ENCODE measurements at places on chromosomes 12 and 14.

GRCh38 chr14:90607141-90607540, 209.1 kb downstream of the TTC7B start:
- no peak for DNase-seq

DNA sequence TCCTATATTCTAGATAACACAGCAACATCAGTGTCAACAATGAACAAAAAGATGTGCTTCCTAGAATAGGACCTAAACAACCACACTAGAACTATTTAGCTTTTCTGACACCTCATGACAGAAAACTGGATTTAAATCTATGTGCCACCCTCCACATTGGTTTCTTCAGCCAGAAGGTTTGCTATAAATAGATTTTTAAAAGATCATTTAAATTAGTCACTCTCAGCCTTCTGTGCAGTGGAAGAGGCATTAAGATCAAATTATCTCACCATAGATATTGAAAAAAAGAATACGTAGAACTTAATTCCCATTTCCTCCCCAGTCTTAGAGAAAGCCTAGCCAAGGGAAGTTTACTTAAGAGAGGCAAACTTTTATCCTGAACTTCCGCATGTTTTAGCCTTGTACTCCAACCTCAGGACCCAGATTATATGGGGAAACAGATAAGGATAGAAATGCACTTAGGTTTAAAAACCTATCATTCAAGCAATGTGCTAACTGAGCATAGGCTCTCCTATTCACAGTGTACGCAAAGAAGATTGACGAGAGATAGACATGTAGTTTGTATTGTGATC, 59.6 kb downstream of the NELL2 start:
- DNase-seq, result no peak

- DNase-seq, result no peak
Measured at GRCh38 chr12:103588680-103589079, 1.6 kb downstream of the STAB2 start.

- DNase-seq, result no peak
Measured at GRCh38 chr12:17062267-17063036, 456.5 kb upstream of the LMO3 start.

DNA sequence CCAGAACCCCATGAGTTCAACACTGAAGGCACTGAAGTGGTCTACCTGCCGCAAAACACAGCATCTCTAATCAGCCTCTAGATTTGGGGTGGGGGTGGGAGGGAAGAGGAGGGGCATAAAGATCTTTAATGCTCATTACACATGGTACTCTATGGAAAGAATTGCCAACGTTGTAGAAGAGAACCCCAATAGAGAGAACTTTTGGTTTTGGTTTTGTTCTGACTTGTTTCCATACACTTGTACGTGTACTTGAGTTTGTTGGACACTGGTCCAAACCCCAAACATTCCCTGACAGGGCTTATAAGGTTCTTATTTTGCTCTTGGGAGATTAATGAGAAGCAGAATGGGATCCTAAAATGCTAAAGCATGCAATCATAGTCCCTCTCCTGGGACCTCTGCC, 31.0 kb downstream of the GNPTAB start:
- DNase-seq, result no peak

- no peak for DNase-seq
Measured at GRCh38 chr12:49428793-49429192, 61.5 kb downstream of the SPATS2 start.

- DNase-seq, result no peak
Measured at GRCh38 chr14:32434180-32434579, 105.1 kb downstream of the AKAP6 start.

DNA sequence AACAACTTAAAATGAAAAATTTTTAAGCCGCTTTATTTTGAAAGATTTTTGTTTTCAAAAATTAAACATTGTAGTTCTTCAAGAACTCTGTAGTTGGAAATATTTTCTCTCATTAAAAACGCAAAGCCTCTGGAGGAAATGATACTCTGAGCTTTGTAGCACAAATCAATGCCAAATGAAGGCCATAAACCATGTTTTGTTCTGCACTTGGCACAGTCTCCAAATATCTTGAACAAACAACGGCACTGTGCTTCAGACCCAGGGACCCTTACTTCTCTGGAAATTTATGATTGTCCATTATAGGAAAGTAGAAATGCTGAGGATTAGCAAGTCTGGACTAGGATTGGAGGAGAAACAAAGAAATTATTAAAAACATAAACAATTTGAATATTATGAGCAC, 160.8 kb upstream of the BMP4 start:
- no peak for DNase-seq

GRCh38 chr14:81388336-81388735, 11.8 kb downstream of the STON2 start:
- no peak for DNase-seq

Data from stimulated activated CD4-positive, alpha-beta T cell treated with anti-CD3 and anti-CD28 coated beads, Interleukin-1b, Interleukin-23, amount 100 ng/mL, for 1 hour (primary cell).